Stimulated activated CD4-positive, alpha-beta T cell treated with anti-CD3 and anti-CD28 coated beads, Interleukin-2, amount 100 ng/mL, for 4 hours (primary cell): ENCODE measurements at places on chromosomes 11 and 22.

GRCh38 chr11:123544631-123545375 is 109.6 kb downstream of the SCN3B start:
- no peak for DNase-seq

DNA sequence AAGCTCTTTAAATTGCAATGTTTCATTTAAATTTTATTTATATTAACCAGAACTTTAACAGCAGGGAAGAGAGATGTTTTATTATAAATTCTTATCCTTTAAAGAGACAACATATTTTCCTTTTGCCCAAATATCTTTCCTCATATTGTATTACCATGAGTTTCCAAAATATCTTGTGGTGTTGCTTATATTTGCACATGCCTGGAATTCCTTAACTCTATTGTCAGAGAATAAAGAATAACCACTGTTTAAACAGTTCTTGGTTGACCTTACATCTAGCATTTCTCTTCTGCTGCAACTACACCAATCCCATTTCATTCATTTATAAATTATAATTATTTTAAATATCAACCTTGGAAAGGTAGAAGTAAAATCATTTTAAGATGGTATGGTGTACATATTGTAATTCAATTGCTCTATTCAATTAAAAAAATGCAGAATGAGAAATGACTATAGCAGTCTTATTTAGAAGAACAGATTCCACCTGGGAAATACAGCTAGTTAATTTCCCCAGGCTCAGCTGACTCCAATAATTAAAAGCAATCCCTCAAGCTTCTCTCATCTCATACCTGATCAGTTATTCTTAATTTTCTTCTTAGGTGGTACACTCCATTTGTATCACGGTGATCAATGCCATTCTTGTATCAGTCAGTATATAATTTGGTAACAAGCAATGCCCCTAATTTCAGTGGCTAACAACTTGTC is 923.3 kb downstream of the KCNA4 start:
- no peak for DNase-seq

GRCh38 chr22:48427731-48428211 is 1399.9 kb downstream of the BRD1 start:
- DNase-seq = no peak

GRCh38 chr11:14212986-14213385 is 146.0 kb downstream of the RRAS2 start:
- no peak for DNase-seq

- DNase-seq = no peak
These were observed 7.4 kb downstream of the IFITM10 start for GRCh38 chr11:1742869-1743584.

- DNase-seq = no peak
These were observed 252.5 kb downstream of the ST3GAL4 start for GRCh38 chr11:126607776-126608541.

DNA sequence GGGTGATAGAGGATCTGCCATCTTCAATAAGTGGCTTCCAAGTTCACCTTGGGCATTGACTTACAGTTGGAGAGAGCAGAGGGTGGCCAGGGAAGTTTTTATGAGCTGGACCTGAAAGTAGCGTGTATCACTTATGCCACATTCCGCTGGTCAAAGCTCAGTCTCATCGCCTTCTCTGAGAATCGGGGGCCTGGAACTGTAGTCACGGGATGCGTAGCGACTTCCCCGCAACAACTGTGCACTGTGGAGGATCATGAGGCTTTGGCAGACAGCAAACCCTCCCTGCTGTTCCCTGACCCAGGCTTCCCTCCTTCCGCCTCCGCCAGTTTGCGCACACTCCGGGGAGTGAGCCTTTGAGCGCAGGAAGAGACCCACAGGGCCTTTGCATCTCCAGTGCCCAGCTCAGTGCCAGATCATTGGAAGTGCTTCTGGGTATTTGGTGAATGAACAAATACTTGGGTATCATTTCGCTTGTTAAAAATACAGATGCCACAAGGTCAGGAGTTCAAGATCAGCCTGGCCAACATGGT is 95.5 kb downstream of the CEP164 start:
- DNase-seq = no peak

DNA sequence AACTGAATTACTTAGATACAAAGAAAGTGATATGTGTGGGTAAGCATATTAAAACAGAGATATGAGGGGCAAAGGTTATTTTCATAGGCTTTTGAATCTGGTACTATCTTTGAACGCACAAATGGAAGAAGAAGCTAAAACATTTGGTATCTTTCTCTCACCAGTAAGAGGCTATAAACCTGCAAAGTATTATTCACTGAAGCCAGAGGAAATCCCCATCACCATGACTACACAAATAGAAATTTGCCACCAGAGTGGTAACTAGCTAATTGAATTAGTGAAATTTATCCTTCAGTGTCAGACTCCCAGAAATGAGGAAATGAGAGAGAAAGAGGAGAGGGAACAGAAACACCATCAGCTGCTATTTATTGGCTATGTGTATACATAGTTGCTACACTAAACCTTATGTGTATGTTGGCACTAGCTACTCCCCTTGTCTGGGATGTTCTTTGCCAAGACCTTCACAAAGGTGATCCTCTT is 503.4 kb downstream of the DLG2 start:
- no peak for DNase-seq

- no peak for DNase-seq
These were observed 15.8 kb downstream of the RPL27A start for GRCh38 chr11:8698379-8698851.

DNA sequence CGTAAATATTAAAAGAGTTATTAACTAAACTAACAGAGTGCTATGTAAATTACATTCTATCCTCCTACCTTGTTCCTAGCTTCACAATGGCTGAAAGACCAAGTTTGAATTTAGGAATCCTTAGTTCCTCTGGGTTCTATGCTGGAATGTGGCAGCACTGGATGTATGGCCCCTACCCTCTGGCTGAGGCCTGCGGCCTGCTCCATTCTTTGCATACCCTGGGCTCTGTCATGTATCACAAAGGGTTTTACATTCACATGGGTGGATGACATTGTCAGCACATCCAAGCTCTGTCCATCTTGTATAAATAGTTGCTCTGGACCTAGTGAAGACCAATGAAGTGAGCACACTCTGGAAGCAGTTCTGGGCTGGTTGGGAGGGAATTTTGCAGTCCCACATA is 54.5 kb downstream of the AASDHPPT start:
- no peak for DNase-seq
